SHP77 (cell line): ENCODE measurements at places on chromosomes 16 and 17.

DNA sequence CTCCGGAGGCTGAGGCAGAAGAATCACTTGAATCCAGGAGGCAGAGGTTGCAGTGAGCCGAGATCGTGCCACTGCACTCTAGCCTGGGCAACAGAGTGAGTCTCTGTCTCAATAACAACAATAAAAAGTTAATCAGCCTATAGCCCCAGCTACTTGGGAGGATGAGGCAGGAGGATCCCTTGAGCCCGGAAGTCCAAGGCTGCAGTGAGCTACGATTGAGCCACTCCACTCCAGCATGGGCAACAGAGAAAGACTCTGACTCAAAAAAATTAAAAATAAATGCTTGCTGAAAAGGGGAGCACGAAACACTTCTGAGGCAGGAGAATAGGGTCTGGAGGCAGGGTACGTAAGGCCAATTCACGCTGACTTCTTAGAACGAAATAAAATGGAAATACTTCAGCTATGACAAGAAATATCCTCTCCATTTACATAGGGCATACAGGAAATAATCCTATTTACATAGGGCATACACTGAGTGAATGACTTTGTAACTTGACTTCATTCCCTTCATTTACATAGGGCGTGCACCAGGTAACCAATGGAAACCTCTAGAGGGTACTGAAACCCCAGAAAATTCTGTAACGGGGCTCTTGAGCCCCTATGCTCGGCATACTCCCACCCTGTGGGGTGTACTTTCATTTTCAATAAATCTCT is 3.2 kb upstream of the PRPSAP1 start:
- DNase-seq, result no peak

DNA sequence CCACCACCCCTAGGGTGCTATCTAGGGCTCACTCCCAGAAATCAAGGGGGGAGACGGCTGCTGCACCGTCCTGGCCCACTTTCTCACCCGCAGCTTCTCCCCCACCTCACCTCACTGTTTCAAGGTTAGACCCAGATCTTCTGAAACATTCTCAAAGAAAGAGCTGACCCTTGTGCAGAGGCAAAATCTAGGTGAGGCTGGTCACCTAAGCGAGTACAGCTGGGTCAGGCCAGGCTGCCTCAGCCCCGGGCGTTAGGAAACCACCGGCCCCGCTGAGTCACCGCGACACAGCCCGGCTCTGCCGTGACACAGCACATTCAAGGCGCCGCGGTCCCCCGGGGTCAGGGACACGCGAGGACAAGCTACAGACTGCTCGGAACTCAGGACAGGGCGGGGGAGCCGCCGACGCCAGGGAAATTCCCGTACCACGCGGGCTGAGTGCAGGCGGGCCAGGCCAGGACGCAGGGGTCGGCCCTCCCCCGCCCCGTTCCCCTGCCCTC is 27.1 kb downstream of the GNPTG start:
- peak; percentile 39 for DNase-seq

DNA sequence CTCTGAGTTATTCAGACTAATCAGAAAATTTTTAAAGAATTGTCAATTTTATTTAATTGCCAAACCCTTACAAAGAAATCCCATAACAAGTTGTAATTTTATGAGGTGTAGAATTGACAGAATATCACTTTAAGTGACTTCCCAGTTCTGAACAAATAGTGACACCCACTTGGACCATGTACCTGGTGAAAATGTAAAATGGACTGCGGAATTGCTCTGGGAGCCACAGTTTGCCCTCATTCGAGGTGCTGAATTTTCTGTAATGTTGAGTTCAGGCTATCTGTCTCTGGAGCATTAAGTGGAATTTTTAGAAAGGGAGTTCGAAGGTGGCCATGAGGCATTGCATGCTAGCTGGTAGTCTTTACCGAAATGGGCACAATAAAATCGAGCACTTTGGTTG is 5.1 kb downstream of the GNAO1 start:
- no peak for DNase-seq

- DNase-seq, result no peak
Measured at GRCh38 chr16:3004319-3004718, 8.4 kb upstream of the CLDN9 start.

- no peak for DNase-seq
Measured at GRCh38 chr16:9836118-9836736, 346.0 kb downstream of the GRIN2A start.

DNA sequence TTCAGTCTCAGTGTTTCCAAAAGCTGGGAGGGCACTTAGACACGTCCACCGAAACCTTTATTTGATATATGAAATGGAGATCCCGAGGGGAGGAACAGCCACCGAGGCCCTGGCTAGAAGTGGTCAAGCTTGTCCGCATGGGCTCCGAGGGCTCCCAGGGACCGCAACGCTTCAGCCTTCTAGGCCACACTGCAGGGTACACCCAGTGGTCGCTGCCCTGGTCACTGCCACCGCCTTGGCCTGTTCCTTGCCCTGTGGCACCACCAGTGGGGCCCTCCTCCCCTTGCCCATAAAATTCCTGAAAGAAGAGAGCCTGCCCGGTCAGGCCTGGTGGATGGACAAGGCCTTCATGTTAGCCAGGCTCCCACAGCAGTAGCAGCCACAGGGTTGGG is 43.8 kb upstream of the SMPD3 start:
- no peak for DNase-seq

GRCh38 chr17:38320482-38320881 is 23.3 kb downstream of the GPR179 start:
- no peak for DNase-seq

- DNase-seq, result no peak
Measured at GRCh38 chr16:19831678-19832077, 53.0 kb downstream of the GPRC5B start.

- no peak for DNase-seq
Measured at GRCh38 chr17:16980061-16980460, 8.1 kb upstream of the TNFRSF13B start.

DNA sequence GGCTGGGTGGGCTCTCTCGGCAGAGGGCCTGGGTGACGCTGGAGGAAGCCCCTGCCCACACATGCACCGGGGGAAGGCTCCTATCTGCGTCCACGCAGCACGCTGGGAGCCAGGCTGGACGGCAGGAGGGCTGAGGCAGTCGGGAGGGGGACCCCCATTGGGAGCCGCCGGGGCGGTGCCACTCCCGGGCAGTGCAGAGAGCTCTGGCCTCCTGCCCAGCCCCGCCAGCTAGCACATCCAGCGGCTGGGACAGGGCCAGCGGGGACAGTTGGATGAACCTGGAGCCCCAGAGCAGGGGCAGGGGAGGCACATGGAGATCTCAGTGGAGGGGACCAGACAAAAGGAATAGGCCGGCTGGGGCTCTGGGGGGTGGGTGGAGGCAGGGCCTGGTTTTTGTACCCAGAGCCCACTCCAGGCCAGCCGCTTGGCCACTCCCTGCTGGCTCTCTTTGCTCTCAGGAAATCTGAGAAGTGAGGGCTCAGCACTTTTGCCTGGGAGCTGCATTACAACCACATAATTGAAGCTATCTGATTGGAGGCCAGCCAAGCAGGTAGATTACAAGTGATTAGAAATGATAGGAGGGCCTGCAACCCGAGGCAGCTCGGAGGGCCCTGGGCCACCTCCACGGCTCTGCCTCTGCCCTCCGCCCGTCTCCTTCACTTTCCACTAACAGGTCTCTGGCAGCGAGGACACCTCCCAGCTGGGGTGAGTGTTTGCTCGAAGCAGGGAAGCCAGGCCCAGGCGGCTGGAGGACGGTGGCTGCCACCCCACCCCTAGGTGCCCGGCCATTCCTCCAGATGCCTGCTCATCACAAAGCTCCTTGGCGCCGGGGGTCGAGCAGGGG is 40.1 kb downstream of the ENGASE start:
- DNase-seq, result no peak

- no peak for DNase-seq
Measured at GRCh38 chr16:48963306-48963705, 318.3 kb downstream of the CBLN1 start.
